ENCODE measurements at places on chromosomes 4 and X.

GRCh38 chrX:16617382-16617781 is 32.6 kb upstream of the S100G start:
- DNase-seq, result no peak

DNA sequence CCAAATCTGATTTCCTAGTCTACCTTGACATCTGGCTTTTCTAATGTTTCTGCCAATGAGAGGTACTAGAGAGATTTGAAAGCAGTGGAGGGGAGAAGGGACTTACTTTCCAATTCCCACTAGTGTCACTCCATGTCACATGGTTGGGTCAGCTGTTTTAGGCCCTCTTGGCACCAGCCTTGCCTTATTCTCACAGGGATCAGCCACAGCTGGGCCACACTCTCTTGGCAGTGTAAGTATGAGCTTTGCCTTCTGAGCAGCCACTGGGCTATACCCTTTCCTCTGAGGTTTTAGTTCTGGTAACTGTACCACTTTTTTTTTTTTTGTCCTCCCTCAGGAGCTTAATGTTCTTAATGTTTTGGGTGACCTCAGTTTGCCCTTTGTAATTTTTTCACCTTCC is 10.2 kb upstream of the ADH1C start:
- DNase-seq, result no peak

- DNase-seq, result no peak
Observed at GRCh38 chr4:159185591-159186023, 82.7 kb downstream of the RAPGEF2 start.

GRCh38 chrX:69387567-69388487 is 116.3 kb upstream of the NALF2 start:
- no peak for DNase-seq

DNA sequence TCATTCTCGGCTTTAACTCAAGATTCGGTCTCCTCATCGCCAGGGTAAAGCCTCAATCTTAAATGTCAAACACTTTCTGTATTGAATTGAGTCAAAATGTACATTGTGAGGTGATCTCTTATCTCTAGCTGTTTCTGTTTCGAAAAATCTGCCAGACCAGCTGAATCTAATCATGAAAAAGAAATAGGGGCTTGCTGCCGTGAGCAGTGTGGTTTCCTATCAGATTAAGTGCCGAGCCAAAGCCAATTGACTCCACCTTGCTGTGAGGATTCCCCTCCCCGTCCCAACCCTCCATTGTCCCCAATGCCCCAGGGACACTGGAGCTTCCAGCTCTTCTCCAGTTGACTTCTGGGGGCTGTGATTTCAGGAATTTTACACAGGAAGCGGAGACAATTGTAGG is 12.5 kb upstream of the CRLF2 start:
- no peak for DNase-seq

DNA sequence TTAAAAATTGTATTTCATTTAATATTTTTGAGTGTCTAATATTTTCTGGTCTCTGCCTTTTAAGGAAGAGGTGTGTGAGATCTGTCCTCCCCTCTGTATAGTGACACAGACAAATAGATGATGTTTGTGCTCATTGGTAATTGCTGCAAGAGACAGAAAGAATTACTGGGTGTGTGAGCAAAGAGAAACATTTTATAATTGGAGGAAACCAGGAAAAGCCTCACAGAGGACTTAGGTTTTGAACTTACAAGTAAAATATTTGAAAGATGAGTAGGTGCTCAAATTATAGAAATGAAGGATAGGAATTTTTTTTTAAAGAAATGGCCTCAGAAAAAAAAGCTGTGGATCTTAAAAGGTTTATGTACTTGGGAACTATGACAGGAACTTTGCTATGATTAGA is 149.8 kb downstream of the SPCS3 start:
- no peak for DNase-seq

Data from activated CD4-positive, CD25-positive, alpha-beta regulatory T cell (primary cell).